HuH-7.5 (cell line): ENCODE measurements at places on chromosomes 16 and 17.

- DNase-seq: no peak
Measured at GRCh38 chr16:4152267-4152666, 36.0 kb upstream of the ADCY9 start.

DNA sequence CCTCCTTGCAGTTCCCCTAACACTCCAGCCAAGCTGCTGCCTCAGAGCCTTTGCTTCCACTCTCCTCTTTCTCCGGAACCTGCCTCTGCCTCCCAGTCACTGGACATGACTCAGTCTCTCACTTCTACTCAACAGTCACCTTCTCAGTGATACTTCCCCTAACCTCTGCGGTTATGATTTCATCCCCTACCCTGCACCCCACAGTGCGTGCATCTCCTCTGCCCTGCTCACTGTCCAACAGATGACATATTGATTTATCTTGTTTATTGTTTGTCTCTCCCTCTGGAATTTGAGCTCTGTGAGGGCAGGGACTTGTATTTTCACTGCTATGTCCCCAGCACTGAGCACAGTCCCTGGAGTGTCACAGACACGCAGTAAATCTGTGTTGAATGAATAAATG is 100.7 kb downstream of the CYLD start:
- DNase-seq: no peak

GRCh38 chr17:42855048-42855596 is 4.1 kb downstream of the AOC3 start:
- DNase-seq: no peak

GRCh38 chr17:75535119-75535537 is 9.6 kb downstream of the LLGL2 start:
- DNase-seq: no peak

DNA sequence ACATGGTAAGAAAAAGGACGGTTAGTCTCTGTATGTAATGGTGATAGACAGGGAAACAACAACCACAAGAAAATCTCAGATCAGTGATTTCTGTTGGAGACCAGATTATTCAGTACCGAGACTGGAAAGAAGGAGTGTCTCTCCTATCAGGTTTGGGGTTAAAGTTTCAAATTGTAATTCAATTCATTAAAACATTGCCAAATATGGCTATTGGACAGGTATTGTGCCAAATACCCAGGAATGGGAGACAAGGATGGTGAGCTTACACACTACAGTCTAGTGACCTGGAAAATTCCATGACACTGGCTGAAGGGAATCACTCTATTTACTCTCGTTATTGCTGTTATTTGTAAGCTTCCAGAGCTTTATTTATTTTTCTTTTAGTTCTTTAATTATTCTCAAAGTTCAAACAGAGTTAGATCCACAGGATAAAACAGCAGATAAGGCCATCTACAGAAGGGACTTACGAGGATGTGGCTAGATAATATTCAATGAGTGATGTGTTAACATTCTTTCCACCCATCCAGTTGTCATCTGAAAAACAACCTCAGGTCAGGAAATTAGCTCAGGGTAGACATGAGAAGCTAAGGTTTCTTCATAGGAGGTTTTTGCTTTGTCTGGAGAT is 25.1 kb upstream of the MMD start:
- peak; percentile 31 for DNase-seq
